ENCODE measurements at places on chromosomes 6 and 20.

GRCh38 chr20:41615676-41616075, 2.5 kb downstream of the CHD6 start:
- DNase-seq, result no peak

DNA sequence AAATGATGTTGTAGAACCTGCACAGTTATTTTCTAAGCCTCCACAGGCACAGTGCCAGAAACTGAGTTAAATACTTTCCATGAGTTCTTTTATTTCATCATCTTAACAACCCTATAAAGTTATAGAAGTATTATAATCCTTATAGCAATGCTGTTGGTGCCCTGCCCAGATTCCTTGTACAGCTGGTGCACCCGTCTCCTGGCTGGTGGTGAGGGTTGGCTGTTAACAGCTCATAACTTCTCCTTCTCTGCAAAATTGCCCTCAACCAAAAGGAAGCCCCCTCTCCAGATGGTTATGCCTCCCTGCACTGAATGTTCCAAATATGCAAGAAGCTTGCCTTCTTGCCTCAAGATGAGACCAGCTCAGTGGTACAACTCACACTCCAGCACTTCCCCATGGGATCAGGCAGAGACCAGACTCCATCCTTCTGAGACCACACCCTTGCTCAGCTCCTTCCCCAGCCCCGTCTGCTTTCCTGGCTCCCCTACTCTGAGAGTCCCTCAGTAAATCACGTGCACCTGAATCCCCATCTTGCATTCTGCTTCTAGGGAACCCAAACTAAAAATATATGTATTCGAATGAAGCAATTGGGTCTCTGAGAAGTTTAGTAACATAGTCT, 304.4 kb upstream of the PLCB4 start:
- no peak for DNase-seq

GRCh38 chr6:2790588-2791449, 25.6 kb downstream of the WRNIP1 start:
- peak; percentile 75 for DNase-seq

DNA sequence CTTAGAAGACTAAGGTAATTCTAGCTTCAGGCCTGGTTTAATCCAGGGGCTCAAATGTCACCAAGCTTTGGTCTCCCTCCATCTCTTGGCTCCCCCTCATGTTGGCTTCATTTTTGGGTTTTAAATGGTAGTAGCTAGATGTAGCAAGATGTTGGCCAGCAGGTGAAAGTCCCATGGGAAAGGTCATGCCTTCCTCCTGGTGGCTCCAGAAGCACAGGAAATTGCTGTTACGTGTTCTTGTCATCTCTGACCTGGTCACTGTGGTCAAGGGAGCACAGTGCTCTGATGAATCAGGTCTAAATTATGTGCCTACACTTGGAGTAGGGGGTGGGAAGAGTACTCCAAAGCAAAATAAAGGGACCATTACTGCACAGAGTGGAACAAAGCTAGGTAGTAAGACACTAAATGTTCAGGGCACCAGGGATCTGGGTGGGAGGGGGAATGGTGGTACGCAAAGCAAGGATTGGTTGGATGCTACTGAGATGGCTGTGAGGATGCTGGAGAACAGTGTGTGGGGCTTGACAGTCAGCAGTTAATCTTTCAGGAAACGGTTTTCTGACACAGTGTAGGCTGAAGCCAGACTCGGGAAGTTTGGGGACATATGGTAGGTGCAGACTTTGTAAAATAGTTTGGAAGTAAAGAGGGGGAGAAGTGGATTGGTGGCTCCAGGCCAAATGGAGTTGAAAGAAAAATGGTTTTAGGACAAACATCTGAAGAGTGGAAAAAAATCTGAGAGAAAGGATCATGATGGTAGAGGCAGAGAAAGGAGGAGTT, 30.1 kb downstream of the CDS2 start:
- DNase-seq, result no peak

DNA sequence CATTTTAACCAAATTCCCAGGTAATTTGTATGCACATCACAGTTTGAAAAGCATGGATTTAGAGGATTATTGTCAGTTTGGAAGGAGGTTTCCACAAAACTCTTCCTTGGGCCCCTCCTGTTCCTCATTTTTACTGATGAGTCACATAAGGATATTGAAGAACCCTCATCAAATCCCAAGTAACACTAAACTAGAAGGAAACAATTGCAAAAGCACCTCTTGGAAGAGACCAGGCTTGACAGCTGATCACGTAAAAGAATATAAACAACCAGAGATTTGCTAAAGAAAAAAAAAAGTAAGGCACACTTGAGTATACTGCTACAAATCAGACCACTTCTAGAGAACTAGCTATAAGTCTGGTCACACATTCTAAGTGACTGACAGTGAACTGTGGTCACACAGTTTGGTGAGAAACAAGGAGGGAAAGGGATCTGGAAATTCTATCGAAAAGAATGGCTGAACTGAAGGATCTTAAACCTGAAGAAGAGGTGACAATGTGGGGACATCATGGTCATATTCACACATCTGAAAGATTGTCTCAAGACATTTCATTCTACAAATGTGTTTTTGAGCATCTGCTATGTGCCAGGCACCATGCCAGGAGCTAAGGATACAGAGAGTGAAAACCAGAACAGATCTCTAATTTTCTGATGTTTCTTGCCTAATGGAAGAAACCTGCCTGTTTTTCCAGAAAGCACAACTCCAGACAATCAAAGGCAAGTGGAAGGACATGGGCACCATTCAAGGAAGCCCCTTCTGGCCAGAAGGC, 24.1 kb downstream of the ZHX3 start:
- no peak for DNase-seq

- no peak for DNase-seq
These were observed 62.9 kb upstream of the PIM1 start for GRCh38 chr6:37106982-37107491.

GRCh38 chr6:120211955-120212792, 862.6 kb upstream of the MAN1A1 start:
- DNase-seq, result no peak

- no peak for DNase-seq
These were observed 889 bp upstream of the CHMP4B start for GRCh38 chr20:33810259-33810658.

DNA sequence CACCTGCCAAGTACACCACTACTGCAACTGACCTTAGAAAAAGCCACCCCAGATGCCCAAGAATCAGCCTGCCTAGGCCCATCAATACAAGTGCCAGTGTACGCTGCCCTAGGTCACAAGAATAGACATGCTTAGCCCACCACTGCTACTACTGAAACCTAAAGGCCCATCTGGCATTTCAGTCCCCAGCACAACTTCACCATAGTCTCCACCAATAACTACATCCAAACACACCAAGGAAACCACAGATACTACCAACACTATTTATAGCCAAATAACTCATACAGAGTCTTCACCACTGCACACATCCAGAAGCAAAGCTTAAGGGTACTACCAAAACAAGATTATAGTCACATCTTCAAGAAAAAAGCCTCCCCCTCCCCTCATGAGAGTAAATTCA, 28.2 kb downstream of the TREML4 start:
- no peak for DNase-seq

Measured in forelimb muscle (tissue), 1 donor.